Foreskin fibroblast (primary cell): ENCODE measurements at places on chromosomes 4 and X.

GRCh38 chr4:66108898-66109297 is 438.6 kb upstream of the EPHA5 start:
- no peak for DNase-seq

GRCh38 chr4:37455301-37456131 is 211.0 kb downstream of the NWD2 start:
- no peak for DNase-seq

- DNase-seq, result no peak
These were observed 211.2 kb downstream of the CPEB2 start for GRCh38 chr4:15213302-15213970.

- DNase-seq, result no peak
These were observed 9.1 kb downstream of the SLC7A3 start for GRCh38 chrX:70921709-70922352.

- peak; percentile 74 for DNase-seq
These were observed 22.4 kb upstream of the RBPJ start for GRCh38 chr4:26298198-26298947.

- no peak for DNase-seq
These were observed 1415.8 kb upstream of the TENM3 start for GRCh38 chr4:180827232-180828009.

- DNase-seq, result no peak
These were observed 197.0 kb downstream of the CAMK2D start for GRCh38 chr4:113564493-113564892.

- peak; percentile 48 for DNase-seq
These were observed 11.9 kb upstream of the UGDH start for GRCh38 chr4:39539089-39539611.

GRCh38 chr4:75255261-75255660 is 258.9 kb downstream of the RCHY1 start:
- DNase-seq, result no peak

DNA sequence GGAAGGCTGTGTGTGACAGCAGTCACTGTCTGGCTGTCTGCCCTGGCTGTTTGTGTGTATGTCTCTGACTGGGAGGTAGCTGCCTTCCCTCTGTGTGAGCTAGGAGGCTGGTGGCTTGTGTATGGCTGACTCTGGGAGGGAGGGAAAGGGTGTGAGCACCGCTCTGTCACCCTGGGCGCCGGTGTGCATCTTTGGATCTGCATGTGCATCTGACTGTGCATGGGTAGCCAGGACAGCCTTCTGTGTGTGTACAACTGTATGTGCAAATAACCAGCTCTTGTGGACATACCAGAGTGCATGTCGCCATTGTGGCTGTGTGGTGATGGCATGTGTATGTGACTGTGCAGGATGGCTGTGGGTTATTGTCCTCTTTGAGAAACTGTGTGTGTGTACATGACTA is 7.4 kb upstream of the ERAS start:
- no peak for DNase-seq

GRCh38 chrX:101452056-101452455 is 33.2 kb upstream of the ARMCX4 start:
- DNase-seq, result no peak

DNA sequence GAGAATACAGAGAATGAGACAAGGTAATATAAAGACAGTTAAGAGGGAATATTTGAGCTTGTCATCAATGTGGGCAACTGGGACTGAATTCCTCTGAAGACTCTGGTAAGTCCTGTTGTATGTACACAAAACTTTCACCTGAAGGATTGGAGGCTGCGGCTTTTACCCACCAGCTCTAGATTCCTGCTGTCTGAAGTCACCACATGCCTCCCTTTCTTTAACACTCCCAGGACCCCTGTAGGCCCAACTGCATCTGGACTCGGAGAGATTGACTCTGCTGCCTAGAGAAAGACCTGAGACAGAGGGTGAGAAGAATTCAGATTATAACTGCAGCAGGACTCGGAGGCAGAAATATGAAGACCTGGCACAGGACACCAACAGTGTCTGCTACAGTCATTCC is 1048.0 kb downstream of the PDHA2 start:
- DNase-seq, result no peak

GRCh38 chr4:1409079-1409478 is 2.8 kb upstream of the NKX1-1 start:
- DNase-seq, result no peak

GRCh38 chrX:53263597-53264094 is 17.7 kb downstream of the IQSEC2 start:
- peak; percentile 67 for DNase-seq

DNA sequence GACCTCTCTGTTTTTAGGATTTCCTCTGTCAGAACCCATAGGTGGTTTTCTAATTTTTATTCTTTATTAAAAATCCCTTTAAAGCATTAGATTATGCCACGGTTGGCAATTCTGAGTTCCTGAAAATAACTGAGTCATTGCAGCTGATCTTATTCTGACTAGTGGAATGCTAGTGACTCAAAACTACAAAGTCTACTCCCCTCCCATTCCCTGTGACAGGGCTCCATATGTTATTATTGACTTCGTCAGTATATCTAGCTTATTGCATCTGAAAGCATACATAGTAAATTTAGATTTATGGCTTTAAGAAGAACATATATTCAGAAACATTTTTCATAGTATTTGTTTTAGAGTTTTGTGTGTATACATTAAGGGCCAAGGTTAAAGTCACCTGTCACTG is 38.5 kb downstream of the HERC3 start:
- DNase-seq, result peak; percentile 86

DNA sequence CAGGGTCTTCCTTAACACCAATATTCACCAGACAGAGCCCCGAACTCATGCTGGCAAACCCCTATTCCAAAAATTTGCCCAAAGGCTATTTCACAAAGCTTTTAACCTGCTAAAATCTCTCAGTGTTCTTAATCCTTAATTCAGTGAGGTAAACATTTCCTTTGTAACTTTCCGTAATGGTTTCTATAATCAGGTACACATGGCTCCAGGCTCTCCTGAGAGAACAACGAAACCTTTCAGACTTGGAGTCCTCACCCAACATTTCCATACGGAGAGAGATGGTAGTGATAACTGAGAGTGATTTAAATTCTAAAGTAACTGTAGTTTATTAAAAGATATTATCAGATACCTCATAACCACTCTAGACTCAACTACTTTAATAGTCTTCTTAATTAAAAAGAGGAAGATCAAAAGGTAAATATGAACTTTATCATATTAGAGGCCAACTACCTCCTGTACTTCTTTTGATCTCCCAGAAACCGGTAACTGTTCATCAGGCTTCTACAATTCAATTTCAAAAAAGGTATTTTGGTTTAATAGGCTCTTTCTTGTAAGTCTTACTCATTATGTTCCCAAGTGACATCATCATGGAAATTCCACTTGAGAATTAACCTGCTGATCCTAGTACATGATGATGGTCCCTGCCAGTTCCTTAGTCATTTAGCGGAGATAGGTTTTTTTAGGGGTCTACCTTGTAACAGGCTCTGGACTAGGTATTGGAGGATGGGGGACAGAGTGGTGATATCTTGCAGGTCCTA is 91.4 kb upstream of the UCP1 start:
- DNase-seq, result no peak

DNA sequence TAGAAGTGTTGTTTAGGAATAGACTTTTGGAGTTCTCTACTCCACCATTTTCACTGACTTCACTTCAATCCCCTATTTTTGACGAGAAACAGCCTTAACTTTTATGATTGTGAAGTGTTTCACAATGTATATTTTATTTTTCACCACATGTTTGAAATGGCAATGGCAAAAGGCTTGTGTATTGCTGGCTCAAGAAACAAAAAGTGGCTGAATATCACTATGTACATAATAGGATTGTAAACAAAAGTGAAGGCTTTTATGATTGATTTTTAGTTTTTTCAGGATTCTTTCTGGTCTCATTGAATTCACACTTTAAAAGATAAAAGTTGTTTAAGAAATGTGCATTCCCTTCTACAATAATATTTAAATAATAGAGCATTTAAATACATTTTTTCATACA is 18.2 kb downstream of the MAGEB5 start:
- DNase-seq, result no peak

DNA sequence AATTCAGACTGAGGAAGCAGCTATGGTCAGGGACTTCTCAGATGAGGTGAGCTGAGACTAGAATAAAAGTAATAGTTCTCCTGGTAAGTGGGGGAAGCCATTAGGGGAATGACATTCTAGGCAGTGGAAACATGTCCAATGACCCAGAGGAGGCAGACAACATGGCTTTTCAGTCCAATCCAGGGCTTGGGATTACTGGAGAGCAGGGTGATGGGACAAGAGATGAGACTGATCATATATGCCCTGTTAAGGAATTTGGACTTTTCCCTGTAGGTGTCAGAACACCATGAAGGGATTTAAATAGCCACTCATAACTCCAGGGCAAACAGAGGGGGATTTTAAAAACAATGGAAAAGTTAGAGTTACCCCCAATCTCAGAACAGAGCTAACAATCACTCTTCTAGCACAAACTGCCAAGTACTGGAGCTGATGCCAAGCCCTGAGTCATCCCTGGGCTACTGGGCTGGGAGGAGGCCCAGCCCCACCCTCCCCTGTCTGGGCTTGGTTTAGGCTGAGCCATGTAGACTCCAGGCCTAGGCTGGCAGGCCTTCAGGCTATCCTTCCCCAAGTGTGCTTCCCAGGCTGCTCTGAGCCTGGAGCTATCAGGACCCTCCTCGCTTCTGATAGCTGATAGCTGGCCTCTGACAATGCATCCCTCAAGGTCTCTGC is 22.7 kb upstream of the MSN start:
- peak; percentile 76 for DNase-seq

GRCh38 chr4:10205223-10205622 is 88.6 kb upstream of the WDR1 start:
- peak; percentile 29 for DNase-seq
